PC-9 (cell line): ENCODE measurements at places on chromosomes 3 and 15. TPM values are rescaled to one million over a fixed set of nuclear protein-coding genes. Genes with fewer than 3 reads are reported as not detected.
A peak's percentile ranks its signal among the peaks of the same experiment; 100 is the strongest.

Gene GTPBP8
- total RNA-seq: 27.9 and 34.3 TPM in 2 replicates

Gene SLC15A2
- total RNA-seq: 1.1 and 2.8 TPM in 2 replicates

Gene COMMD2
- total RNA-seq: 58.2 and 74.7 TPM in 2 replicates

- H3K27ac ChIP-seq: no peak overlapping the region
- H3K27me3 ChIP-seq: peaks cover 7% of the 10 kb centered on the region; the same call in 1 of the 2 replicates
- no peak for DNase-seq
- H3K4me3 ChIP-seq: peak overlapping the region; percentile 39; the same call in 1 of the 2 replicates
Measured at GRCh38 chr3:46565607-46566039, 479 bp downstream of the LRRC2 start.

DNA sequence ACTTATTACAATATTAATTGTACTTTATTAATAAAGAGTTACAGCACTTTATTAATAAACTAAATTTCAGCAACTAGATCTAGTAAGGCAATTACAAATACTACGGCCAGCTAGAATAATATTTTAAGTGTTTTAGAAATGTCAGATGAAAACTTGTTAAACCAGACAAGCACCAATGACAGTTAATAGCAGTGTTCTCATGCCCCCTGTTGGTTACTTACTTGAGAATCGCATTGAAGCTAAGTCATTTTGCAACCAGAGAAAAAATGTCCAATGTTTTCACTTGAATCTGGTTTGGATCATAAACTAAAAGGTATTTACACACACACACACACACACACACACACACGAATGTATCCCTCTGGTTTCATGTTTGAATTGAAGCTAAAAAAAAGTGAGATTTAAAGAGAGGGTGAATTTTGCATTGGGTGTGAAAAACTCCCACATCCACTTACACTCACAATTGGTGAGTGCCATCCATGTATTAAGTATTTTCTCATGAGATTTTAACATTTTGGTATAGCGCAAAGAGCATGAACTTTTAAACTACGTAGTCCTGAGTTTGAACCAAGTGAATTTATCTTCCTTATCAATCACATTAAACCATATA lies 347.7 kb downstream of the ZBBX start:
- H3K4me1 ChIP-seq: no peaks in the 10 kb centered on the region
- H3K27me3 ChIP-seq: no peaks in the 10 kb centered on the region
- peak; percentile 31 for DNase-seq
- no peak overlapping the region for H3K4me3 ChIP-seq
- H3K36me3 ChIP-seq: no peaks in the 10 kb centered on the region

GRCh38 chr3:169186596-169186995 lies 476.9 kb downstream of the MECOM start:
- no peak overlapping the region for H3K4me3 ChIP-seq
- H3K27me3 ChIP-seq: no peaks in the 10 kb centered on the region
- H3K36me3 ChIP-seq: no peaks in the 10 kb centered on the region
- DNase-seq: no peak
- H3K27ac ChIP-seq: no peak overlapping the region
- H3K4me1 ChIP-seq: no peaks in the 10 kb centered on the region

DNA sequence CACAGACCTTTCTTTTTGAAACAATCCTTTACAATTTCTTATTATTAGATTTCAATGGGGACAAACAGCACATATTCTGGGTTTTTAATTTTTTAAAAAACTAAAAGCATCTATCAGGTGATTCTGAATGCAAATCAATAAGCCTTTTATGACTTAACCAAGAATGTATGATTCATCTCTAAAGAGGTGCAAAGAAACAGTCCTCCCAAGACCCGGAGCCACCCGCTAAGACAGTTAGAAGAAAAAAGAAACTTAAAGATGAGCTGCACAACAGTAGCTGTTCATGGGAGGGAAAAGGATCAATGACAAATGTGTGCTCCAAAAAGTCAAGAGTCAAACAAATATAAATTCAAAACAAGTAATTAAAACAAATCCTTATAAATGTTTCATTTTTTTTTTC lies 319.5 kb downstream of the THSD4 start:
- H3K4me3 ChIP-seq: no peak overlapping the region
- no peak for DNase-seq
- H3K27me3 ChIP-seq: no peaks in the 10 kb centered on the region
- H3K27ac ChIP-seq: no peak overlapping the region

DNA sequence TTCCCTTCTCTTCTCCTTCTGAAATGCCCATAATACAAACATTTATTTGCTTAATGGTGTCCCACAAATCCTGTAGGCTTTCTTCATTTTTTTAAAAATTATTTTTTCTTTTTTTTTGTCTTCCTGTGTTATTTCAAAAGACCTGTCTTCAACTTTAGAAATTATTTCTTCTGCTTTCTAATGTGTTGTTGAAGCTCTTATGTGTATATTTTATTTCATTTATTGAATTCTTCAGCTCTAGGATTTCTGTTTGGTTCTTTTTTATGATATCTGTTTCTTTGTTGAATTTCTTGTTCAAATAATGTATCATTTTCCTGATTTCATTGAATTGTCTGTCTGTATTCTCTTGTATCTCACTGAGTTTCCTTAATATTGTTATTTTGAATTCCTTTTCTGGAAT lies 63.1 kb downstream of the AP4E1 start:
- DNase-seq: no peak
- no peaks in the 10 kb centered on the region for H3K4me1 ChIP-seq
- no peak overlapping the region for H3K4me3 ChIP-seq
- no peaks in the 10 kb centered on the region for H3K36me3 ChIP-seq
- no peaks in the 10 kb centered on the region for H3K27me3 ChIP-seq
- H3K27ac ChIP-seq: no peak overlapping the region

- H3K4me1 ChIP-seq: peaks cover 27% of the 10 kb centered on the region
- no peaks in the 10 kb centered on the region for H3K27me3 ChIP-seq
- H3K4me3 ChIP-seq: no peak overlapping the region
Measured at GRCh38 chr15:78070049-78070700, 7.3 kb downstream of the TBC1D2B start.

DNA sequence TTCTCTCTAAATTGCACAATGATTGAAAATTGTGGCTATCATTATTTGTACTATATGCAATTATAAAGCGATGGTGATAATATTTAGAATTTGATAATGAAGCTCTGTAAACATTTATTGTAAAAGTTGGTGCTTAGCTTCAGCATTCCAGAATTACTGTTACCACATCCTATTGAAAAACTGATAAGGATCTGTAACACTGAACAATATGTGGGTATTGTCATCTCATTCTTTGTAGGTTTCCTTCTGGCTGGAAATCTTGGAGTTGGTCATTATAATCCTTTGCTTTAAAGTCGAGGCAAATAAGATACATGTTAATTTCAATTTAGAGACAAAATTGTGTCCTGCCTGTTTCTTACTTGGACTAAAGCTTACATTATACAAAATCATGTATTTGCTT lies 323.4 kb upstream of the GOLIM4 start:
- no peak overlapping the region for H3K4me3 ChIP-seq
- H3K4me1 ChIP-seq: peaks cover 45% of the 10 kb centered on the region
- no peak for DNase-seq
- H3K27ac ChIP-seq: no peak overlapping the region
- H3K36me3 ChIP-seq: no peaks in the 10 kb centered on the region

- no peaks in the 10 kb centered on the region; the same call in 1 of the 2 replicates for H3K4me1 ChIP-seq
- H3K36me3 ChIP-seq: no peaks in the 10 kb centered on the region
- H3K27me3 ChIP-seq: no peaks in the 10 kb centered on the region
- DNase-seq: no peak
Measured at GRCh38 chr3:175270866-175271265, 411.7 kb downstream of the NAALADL2 start.
